NCI-H1694 (cell line): ENCODE measurements at places on chromosomes 4 and X.
A peak's percentile ranks its signal among the peaks of the same experiment; 100 is the strongest.

DNA sequence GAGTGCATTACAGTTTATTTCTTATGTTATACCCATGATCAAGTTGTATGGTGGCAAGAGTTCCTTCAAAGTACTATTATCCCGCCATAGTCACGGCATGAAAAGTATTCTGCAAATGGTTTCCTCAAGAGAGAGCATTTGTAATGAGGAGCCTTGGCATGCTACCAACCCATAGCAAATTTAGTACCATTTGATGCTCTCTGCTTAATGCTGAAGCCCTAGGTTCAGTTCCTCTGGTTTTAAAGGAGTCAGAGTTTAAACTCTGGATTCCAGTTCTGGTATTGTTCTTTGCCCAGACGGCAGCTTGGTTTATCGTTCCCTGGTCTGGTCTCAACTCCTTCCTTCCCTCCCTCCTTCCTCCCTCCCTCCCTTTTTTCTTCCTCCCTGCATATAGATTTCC, 371.3 kb downstream of the BMPR1B start:
- DNase-seq: no peak

DNA sequence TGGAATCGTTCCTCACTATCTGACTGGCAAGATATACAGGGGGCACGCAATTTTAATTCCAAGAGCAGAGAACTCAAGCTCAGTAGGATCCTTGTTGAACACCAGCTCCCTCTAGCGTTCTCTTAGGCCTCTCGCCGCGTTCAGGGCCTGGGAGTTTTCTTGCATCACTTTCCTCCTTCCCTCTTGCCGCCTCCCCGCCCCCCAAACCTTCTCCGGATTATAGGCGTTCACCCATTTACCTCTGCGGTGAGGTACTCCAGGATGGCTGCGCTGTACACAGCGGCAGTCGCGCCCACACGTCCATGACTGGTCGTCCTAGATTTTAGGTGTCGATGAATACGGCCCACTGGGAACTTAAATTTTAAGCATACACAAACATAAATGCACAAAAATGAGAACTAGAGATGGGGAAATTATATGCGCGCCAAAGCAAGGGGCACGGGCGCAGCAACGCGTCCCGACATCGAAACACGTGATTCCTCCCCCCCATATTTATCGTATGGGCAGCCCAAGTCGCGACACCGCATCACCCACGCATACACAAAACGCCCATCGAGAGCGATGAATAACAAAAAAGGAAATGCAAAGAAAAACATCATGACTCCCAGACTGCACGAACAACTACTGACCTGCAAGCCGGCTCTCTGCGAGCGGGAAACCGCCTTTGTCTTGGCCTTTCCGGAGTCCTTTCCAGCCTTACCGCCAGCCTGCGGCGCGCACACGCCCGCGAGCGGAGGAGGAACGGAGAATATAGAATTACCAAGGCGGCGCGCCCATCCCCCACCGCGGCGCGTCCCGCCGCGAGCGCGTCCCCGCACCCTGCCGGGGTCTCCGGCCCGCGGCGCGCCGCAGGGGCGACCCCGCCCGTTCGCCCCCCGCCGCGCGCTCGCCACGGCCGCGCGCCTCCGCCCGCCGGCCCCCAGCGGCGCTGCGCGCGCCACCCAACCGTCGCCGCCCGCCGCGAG, 759 bp downstream of the H2AZ1 start:
- DNase-seq: peak; percentile 90

DNA sequence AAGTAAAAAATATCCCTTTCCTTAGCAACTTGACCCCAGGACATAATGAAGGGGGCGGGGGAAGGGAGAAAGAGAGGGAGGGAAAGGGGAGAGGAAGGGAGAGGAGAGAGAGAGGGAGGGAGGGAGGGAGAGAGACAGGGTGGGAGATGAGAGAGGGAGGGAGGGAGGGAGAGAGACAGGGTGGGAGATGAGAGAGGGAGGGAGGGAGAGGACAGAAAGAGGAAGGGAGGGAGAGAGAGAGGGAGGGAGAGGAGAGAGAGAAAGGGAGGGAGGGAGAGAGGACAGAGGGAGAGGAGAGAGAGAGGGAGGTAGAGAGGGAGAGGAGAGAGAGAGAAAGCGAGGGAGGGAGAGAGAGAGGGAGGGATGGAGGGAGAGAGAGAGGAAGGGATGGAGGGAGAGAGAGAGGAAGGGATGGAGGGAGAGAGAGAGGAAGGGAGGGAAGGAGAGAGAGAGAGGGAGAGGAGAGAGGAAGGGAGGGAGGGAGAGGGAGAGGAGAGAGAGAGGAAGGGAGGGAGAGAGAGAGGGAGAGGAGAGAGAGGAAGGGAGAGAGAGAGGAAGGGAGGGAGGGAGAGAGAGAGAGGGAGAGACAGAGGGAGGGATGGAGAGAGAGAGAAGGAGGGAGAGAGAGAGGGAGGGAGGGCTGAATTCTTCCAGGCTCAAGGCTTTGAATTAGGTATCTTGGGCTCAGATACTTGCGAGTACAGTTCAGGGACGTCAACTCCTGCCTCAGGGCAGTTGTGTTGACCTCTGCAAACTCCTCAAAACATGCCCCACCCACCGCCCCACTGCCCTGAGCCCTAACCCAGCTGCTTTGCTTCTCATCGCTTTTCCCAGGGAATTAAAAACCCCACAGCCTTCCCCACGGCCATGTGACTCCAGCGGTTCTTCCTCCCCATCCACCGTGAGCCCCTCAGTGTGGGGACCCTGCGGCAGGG, 40.0 kb upstream of the ADRA2C start:
- no peak for DNase-seq

DNA sequence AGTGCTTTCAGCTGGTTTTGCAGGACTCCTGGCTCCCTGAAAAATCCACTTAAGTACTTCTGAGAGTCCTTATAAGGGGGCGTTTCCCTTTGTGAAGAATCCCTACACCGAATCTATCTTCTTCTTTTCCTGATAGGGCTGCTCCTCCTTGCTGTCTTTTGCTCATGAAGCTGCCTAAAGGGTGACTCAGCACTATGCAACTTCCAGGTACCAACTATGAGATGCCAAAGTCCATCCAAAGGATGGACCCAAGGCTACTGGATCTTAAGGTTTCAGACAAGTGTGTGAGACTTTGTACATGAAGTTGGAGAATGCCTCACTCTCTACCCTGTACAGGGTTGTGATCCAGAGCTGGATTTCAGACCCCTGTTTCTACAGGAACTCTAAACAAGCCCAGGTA, 485.0 kb upstream of the FAT1 start:
- no peak for DNase-seq

DNA sequence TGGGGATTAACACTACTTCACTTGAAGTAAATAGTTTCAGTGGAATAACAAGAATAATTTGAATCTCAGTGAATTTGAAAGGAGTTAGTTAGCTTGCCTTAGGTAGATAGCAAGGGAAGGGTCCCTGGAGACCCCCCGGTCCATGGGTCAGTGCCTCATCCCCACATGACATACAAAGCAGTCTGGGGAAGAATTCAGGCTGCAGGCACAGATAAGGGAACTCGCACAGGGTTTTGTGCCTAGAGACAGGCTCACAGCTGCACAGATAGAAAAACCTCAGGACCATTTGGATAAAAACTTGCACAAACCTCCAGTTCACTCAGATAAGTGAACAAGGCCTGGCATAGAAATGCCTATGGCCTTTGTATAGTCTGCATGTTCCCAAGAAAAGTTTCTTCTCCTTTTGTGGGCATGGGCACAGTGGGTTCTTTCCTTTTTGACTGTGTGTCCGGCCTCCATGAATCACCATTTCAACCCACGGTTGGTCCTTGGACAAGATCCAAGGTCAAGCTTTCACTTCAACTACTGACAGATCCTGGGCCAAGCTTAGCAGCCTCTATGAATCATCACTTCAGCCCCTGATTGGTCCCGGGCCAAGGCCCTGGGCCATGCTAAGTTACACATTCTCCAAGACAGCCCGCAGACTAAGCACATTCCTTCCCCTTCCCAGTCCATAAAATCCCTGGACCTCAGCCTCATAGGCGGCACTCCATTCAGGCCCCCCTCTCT, 108.3 kb upstream of the KLHL4 start:
- DNase-seq: no peak

DNA sequence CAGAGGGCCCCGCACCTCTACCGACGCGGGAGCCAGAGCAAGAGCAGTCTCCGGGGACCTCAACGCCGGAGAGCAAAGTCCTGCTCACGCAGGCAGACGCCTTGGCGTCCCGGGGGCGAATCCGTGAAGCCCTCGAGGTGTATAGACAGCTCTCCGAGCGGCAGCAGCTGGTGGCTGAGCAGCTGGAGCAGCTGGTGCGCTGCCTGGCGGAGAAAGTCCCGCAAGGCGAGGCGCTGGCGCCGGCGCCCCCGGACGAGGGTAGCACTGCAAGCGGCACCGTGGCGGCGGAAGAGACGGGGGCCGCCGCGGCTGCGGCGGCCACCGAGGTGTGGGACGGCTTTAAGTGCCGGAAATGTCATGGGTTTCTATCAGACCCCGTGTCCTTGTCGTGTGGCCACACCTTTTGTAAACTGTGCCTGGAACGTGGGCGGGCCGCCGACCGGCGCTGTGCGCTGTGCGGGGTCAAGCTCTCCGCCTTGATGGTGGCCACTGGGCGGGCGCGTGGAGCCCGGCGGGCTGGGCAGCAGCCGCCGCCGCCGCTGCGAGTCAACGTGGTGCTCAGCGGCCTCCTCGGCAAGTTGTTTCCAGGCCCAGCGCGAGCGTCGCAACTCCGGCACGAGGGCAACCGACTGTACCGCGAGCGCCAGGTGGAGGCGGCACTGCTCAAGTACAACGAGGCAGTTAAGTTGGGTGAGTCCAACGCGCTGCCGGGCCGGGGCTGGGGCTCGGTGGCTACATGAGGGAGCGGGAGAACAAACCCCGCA, 672 bp downstream of the LONRF3 start:
- DNase-seq: peak; percentile 37

DNA sequence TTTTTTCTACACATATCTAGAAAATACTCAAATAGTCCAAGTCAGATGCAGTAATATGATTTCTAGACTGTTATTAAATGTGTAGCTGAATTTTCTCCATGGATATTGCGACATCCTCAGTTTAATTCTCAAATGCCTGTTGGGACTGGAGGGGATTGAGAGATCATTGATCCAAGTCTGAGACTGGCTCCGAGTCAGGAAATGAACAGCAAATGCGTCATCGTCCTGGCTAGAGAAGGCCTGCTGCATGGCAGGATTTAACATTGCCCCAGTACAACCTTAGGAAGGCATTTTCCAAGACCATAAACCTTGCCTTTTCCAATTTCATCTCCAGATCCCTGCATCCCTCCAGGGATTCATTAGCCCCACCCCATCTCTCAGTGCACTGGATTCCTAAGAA, 56.6 kb upstream of the SLC6A14 start:
- DNase-seq: no peak

- DNase-seq: no peak
These were observed 105.5 kb upstream of the OTUD4 start for GRCh38 chr4:145285928-145286327.

DNA sequence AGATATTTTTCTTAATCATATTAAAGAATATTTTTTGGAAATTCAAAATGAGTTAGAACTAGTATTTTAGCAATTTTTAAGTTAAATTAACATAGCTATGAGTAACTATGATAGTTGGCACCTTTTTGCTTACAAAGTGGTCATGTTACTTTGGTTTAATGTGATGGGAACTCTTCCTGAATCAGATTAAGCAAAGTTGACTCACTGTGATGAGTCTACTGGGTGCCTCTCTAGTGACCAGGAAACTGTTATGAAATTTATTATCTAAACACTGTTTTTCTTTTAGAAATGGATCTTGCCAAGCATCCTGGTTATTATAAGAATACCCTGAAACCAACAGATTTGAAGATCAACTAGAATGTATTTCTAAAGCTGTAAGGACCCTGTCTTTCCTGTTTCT, 985.8 kb downstream of the TRAM1L1 start:
- no peak for DNase-seq

GRCh38 chr4:24582235-24582832, 2.0 kb downstream of the DHX15 start:
- DNase-seq: no peak

- DNase-seq: no peak
These were observed 113.0 kb downstream of the AMELX start for GRCh38 chrX:11406109-11406765.

- no peak for DNase-seq
These were observed 60.1 kb upstream of the NAP1L5 start for GRCh38 chr4:88757776-88758175.

DNA sequence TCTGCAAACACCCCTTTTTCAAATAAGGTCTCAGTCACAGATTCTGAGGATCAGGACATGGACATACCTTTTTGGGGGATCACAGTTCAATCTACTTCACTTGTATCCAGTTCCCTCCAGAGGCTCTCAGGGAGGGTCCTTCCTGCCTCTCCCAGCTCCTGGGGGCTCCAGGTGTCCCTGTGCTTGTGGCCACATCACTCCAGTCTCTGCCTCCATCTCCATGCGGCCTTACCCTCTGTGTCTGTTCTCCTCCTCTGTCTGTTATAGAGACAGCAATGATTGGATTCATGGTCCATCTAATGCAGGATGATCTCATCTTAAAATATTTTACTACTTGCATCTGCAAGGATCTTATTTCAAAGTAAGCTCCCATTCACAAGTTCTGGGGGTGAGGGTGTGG, 269.6 kb downstream of the ASMT start:
- DNase-seq: no peak

- no peak for DNase-seq
These were observed 57.7 kb downstream of the MRPL1 start for GRCh38 chr4:77920371-77920770.
